Foreskin fibroblast (primary cell): ENCODE measurements at places on chromosomes 2 and 18.

- DNase-seq, result no peak
Measured at GRCh38 chr18:34048423-34048822, 176.3 kb downstream of the NOL4 start.

DNA sequence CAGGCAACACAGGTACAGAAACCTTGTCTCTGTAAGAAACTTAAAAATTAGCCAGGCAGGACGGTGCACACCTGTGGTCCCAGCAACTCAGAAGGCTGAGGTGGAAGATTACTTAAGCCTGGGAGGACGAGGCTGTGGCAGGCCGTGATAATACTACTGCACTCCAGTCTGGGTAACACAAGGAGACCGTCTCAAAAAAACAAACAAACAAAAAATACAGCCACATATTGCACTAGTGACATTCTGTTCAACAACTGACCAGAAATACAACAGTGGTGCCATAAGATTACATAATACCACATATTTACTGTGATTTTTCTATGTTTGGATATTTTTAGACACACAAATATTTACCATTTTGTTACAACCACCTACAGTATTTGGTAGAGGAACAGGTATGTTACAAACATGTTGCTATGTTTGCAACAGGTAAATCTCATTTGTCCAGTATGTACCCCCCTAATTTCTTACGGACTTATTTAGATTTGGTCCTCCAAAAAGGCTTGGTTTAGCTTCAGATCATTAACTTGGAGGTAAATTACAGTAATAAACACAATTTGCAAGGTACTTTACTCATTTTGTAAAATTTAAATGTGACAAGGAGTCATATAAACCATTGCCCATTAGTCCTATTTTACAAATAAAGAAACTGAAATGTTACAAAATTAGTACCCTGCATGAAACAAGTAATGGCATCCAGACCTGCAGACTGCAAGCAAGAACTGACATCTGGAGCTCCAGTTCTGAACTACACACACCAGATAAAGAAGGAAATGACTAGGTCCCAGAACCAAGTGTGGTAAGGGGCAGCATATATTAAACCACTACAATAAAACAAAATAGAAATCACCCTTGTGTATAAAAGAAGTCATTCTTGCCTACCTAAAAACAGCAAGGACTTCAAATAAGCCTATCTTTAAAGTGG lies 36.8 kb downstream of the TRIP12 start:
- DNase-seq, result no peak

DNA sequence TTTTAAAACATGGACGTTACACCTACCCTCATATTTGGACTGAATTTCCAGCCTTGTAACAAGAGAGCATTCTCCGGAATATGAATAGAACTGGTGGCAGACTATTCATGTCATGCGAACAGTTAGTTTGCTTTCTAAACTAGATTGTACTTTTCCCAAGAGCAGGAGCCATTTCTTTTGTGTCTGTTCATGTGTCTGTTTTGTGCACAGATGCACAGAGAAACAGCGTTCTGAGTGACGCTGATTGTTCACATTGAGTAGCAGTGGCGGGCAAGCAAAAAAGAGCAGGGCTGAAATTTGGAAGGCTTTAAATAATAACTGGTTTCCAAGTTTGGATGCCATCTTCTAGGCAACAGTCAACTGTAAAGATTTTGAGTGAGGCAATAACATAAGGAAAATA lies 200.3 kb downstream of the NRXN1 start:
- DNase-seq, result no peak

DNA sequence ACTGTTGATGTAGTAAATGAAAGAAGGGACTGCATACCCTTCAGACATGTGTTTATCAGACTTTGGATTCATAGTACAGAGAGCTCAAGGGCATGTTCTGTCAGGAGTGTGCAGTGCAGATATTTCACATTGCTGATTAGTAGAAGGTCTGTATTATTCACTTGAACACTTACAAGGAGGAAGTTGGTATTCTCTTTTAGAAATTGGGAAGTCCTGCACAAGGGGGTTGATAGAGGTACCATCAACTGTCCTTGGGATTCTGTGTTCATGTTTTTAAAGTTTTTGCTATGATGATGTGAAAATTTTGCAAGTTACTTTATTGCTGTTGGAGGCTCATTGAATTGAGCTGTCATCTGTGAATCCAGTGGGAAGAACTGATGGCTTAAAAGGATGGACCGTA lies 6.7 kb downstream of the PSMD1 start:
- DNase-seq, result no peak

DNA sequence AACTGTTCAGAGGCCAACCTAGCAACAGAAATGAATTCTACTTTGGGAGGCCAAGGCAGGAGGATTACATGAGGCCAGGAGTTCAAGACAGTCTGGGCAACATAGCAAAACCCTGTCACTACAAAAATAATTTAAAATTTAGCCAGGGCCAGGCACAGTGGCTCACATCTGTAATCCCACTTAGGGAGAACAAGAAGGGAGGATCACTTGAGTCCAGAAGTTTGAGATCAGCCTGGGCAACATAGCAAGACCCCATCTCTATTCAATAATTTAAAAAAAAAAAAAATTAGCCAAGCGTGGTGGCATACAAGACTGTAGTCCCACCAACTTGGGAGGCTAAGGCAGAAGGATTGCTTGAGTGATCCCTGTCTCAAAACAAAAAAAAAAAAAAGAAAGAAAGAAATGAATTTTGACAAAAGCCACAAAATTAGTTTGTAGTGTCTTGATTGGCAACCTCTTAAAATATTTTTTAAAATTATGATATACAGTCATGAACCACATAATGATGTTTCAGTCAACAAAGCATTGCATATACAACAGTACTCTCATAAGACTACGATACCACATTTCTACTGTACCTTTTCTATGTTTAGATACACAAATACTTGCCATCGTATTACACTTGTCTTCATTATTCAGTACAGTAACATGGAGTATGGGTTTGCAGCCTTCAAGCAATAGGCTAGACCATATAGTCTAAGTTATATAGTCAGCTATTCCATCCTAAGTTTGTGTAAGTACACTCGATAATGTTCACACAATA lies 130.7 kb downstream of the ZFP36L2 start:
- DNase-seq, result no peak

DNA sequence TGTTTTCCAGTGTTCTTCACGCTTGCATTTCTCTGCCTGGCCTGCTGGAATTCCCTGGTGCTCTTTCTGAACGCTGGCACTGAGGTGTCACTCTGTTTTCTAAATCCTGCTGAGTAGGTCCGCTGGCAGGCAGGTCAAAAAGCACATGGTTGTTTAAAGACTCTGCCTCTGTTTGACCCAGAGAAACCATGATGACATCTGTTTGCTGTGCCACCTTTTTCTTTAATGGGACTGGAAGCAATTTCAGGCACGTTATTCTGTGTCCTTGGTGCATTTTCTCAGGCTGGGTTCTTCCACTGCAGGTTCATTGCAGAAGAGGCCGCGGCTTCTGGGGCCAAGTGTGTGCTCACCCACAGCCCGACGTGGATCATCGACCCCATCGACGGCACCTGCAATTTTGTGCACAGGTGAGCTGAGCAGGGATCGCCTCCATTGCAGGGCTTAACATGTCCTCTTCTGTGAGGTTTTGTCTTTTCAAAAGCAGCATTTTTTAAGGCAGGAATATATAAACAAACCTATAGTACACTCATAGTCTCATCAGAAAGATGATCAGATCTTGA lies 28.4 kb downstream of the IMPA2 start:
- no peak for DNase-seq

- DNase-seq, result no peak
Measured at GRCh38 chr2:179890666-179891065, 29.3 kb upstream of the ZNF385B start.

DNA sequence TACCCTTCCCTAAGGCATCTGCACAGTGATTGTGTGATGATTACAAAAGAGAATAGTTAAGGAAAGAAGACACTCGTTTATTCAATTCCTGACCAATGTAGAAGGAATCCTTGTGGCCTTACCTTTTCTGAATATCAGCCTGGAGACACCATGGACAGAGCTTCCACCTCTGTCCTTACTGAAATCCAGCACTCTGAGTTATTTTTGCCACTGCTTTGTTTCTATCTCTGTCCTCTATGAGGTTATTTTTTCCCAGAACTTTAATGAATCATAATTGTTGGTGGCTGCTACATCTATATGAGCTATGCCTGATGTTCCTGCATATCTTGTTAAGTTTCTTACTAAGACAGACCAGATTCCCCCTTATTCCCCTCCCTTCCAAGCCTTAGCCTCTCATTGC lies 275.1 kb downstream of the SETBP1 start:
- peak; percentile 35 for DNase-seq

DNA sequence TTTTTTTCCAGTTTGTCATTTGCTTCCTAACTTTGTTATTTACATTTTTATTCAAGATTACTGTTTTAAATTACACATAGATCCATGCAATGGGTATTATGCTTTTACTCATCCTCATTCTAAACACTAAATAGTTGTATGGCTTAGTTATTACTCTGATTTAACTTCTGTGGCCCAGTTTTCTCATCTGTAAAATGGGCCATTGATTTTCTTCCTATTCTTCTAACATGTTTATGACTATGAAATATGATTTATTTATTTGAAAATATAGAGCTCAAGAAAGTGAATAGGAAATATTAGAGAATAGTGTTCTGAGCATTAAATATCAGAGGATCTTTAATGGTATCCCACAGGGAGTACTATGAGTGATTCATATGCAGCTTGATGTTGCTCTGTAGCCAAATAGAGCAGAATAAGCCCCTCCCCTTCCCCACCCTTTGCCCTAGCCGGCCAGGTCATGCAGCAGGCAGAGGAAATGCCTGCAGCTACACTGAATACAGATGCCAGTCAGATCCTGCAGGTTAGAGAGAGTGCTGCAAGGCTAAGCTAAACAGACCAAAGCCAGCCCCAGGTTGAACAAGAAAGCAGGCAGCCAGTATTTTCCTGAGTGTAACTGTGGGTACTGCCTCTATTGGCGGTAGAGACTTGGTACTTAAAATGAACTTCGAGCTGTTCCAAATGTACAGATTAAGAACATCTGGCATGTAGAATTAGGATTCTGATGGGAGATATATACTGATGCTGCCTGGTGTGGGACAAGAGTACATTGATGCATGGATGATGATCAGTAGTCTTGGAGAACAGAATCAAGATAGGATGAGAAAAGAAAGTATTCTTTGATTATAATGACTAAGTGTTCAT lies 11.7 kb upstream of the ACYP2 start:
- DNase-seq, result peak; percentile 79

GRCh38 chr2:176768185-176768584 lies 444.4 kb upstream of the HNRNPA3 start:
- DNase-seq, result no peak

- no peak for DNase-seq
Measured at GRCh38 chr2:17276220-17276619, 242.0 kb downstream of the RAD51AP2 start.

- no peak for DNase-seq
Measured at GRCh38 chr18:54296062-54296461, 26.7 kb downstream of the POLI start.

DNA sequence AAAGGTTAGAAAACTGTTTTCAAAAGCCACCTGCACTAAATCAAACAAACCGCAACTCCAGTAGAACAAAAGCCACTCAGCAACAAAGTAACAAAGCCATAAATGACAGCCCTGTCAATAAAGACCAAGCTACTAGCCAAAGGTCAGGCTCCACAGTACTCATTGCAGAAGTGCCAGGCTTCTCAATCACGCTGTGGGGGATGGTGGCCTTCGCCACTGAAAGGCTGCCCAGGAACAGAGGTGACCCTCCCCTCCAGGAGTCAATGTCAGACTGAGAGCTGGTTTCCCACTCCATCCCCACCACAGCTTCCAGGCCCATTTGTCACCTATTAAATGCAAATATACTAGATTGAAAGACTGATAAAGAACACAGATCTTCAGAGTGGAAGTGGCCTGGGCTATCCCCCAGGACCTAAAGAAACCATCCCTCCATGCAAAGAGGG lies 5.9 kb downstream of the ATP8B1 start:
- DNase-seq, result no peak

- peak; percentile 62 for DNase-seq
Measured at GRCh38 chr2:173414823-173415322, 60.2 kb downstream of the CDCA7 start.

GRCh38 chr2:27652341-27652740 lies 11.1 kb downstream of the SUPT7L start:
- no peak for DNase-seq

- peak; percentile 40 for DNase-seq
Measured at GRCh38 chr2:12797815-12798214, 81.1 kb downstream of the TRIB2 start.

DNA sequence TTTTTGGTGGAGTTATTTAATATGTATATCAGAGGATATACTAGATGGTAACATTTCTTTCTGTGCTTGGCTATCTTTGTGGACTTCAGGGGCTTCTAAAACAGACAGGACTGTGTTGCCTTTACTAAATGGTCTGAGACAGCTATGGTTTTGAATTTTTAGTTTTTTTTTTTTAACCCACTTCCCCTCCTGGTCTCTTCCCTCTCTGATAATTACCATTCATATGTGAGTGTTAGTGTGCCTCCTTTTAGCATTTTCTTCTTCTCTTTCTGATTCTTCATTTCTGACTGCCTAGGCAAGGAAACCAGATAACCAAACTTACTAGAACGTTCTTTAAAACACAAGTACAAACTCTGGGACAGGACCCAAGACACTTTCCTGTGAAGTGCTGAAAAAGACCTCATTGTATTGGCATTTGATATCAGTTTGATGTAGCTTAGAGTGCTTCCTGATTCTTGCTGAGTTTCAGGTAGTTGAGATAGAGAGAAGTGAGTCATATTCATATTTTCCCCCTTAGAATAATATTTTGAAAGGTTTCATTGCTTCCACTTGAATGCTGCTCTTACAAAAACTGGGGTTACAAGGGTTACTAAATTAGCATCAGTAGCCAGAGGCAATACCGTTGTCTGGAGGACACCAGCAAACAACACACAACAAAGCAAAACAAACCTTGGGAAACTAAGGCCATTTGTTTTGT lies 52.7 kb downstream of the SMAD4 start:
- DNase-seq, result no peak

GRCh38 chr18:7840411-7840810 lies 273.3 kb downstream of the PTPRM start:
- no peak for DNase-seq

DNA sequence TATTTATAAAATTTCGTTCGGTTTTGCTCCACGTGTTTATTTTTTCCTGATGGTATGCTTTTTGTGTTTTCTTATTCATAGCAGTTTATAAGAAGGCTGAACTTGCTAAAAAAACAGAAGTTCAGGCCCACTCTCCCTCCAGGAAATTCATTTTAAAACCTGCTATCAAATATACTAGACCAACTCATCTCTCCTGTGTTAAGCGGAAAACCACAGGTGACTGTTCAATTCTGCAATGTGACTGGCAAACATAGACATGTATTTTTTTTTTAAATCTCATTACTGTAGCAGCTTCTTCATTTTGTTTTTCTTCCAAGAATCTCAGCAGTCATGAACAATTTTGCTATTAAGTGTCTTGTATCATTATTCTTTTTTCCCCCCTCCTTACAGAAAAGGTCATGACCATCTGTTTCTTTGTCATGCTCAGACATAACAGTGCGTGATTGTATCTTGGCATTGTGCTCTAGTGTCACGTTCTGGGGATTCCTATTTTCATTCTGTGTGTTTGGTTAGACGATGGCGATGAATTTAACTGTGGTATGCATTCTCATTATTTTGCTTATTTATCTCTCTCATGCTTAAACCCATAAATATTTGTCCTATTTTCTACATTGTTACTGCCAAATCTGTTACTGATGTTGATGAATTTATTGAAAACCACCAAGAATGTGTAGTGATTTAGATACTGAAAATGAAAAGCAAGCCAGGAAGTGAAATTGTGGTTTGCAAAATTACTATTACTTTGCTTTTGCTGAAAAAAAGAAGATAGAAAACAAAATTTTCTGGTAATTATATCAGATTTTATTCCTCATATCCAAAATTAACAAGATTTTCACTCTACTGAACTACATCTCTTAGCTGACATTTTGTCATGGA lies 74.6 kb upstream of the UNC80 start:
- DNase-seq, result no peak
